Progenitor cell of endocrine pancreas (in vitro differentiated cells): ENCODE measurements at places on chromosomes 2 and 18. TPM values are rescaled to one million over a fixed set of nuclear protein-coding genes. Genes with fewer than 3 reads are reported as not detected.

GPR35 gene
- 5.8 and 6.5 TPM in 2 replicates for total RNA-seq

MC2R gene
- total RNA-seq = not detected in 2 replicates

COLEC12 gene
- total RNA-seq = 0.55 and 0.69 TPM in 2 replicates

NETO1 gene
- total RNA-seq = 52.4 and 57.5 TPM in 2 replicates

DNER gene
- 0.91 TPM in 2 replicates for total RNA-seq

HSBP1L1 gene
- total RNA-seq = 7.0 and 8.0 TPM in 2 replicates

ZC3H6 gene
- total RNA-seq = 7.3 and 7.8 TPM in 2 replicates

ANKRD23 gene
- total RNA-seq = 6.1 and 8.3 TPM in 2 replicates

CDH19 gene
- not detected in 2 replicates for total RNA-seq

DNA sequence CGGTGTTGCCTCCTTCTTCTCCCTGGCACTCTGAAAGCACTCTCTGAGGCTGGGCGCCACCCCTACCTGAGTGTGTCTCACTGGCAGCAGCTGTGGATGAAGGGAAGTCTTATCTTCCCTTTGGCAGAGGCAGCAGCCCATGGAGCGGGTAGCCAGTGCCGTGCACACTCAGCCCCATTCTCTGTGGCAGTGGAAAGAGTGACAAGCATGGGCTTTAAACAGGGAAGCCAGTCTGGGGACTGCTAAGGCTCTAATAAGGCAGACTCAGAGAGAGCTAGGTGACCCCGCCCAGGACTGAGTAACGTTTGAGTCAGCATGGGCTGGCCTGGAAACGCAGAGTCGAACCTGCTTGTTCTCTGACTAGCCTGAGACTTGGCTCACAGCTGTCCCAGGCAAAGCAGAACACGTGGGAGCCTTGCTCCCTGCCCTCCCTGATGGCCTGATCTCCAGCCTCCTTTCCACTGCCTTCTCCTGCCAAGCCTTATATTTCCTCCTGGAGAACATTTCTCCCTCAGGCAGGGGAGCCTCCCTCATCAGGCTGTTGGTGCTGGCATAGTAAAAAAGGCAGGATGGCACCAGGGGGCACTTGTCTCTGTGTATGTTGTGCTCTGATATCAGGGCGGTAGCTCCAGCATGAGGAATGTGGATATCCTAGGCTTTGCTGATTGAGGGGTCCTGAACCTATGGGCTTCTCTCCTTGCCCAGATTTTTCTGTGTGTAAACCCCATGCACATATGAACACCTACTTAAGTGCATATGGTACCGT lies 93.9 kb upstream of the LGALSL start:
- no peaks in the 10 kb centered on the region for H3K36me3 ChIP-seq
- peaks cover 13% of the 10 kb centered on the region for H3K4me1 ChIP-seq
- peaks cover 33% of the 10 kb centered on the region for H3K27me3 ChIP-seq
- H3K4me3 ChIP-seq = no peak overlapping the region

- no peak overlapping the region for H3K4me3 ChIP-seq
- H3K27ac ChIP-seq = no peak overlapping the region
- peaks cover 14% of the 10 kb centered on the region for H3K36me3 ChIP-seq
- H3K27me3 ChIP-seq = no peaks in the 10 kb centered on the region
- DNase-seq = peak; percentile 84
- H3K4me1 ChIP-seq = no peaks in the 10 kb centered on the region
Observed at GRCh38 chr2:238256594-238257104, 16.8 kb upstream of the HES6 start.

DNA sequence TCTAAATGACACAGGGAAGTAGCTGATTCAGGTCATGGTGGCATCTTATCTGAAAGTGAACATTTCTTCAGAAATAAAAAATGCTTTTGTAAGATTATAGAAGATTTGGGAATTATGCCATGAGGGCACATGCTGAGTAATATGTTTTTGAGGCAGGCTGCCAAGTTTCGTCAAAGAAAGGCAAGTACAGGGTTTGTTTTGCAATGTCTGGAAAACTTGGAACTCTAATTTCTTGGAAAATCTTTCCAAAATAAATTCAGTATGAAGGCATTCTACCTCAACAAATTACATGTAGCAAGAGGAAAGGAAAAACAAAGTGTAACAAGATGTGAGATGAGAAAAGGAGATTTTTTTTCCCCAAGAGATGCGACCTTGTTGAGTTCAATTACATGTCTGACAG lies 167.7 kb downstream of the PLCL1 start:
- H3K27me3 ChIP-seq = no peaks in the 10 kb centered on the region
- H3K4me1 ChIP-seq = peaks cover 9% of the 10 kb centered on the region
- no peak overlapping the region for H3K4me3 ChIP-seq
- peaks cover 24% of the 10 kb centered on the region for H3K36me3 ChIP-seq
- DNase-seq = no peak

- no peak overlapping the region for H3K4me3 ChIP-seq
- H3K27ac ChIP-seq = no peak overlapping the region
- peaks cover 44% of the 10 kb centered on the region for H3K27me3 ChIP-seq
- DNase-seq = no peak
- H3K36me3 ChIP-seq = no peaks in the 10 kb centered on the region
- H3K4me1 ChIP-seq = peaks cover 3% of the 10 kb centered on the region
Observed at GRCh38 chr2:144475044-144475443, 44.9 kb downstream of the ZEB2 start.

DNA sequence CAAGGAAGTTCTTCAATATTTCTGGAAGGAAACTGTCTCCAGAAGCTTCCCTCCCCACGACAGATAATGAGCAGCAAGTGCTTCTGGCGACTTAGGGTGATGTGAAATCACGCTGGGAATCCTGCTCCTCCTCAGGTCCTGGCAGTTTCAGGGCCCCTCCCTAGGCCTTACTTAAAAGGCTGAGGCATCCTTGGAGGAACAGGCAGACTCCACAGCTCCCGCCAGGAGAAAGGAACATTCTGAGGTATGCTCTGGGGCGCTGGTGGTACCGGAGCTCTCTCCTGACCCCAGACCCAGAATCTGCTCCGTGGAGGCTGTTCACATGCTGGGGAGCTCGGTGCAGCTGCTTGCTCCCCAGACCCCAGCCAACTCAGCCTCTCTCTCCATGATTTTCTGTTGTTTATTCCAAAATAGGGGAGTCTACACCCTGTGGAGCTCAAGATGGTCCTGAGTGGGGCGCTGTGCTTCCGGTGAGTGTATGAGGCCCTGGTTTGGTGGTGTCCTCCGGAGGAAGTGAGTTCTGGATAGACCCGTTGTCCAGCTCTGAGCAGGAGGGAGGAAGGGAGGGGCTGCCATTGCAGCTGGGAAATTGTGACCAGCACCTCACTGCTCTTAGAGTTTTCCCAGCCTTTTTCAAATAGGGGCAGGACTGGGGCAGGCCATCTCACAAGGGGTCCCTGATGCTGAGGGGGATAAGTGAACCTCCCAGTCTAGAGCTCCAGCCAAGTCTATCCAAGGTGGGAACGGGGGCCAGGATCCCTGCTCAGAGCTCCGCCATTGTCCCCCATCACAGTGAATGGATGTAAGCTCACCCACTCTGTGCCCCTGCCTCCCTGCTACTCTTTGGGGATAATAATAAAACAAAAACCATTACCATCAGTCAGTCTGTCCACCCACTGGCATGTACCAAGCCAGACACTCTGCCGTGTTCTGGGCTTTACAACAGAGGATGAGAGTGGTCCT lies at the start of gene IL36RN:
IL36RN (plus strand) TSS at position 201 of the 963 bp plus-strand sequence; CDS start at position 442, 241 bp downstream.
- peaks cover 16% of the 10 kb centered on the region for H3K27me3 ChIP-seq
- peaks cover 3% of the 10 kb centered on the region for H3K4me1 ChIP-seq
- H3K4me3 ChIP-seq = no peak within 1 kb of the TSS

- no peaks in the 10 kb centered on the region for H3K36me3 ChIP-seq
- DNase-seq = no peak
- no peaks in the 10 kb centered on the region for H3K4me1 ChIP-seq
- H3K27ac ChIP-seq = no peak overlapping the region
Observed at GRCh38 chr2:10873790-10874437, 37.8 kb upstream of the KCNF1 start.

DNA sequence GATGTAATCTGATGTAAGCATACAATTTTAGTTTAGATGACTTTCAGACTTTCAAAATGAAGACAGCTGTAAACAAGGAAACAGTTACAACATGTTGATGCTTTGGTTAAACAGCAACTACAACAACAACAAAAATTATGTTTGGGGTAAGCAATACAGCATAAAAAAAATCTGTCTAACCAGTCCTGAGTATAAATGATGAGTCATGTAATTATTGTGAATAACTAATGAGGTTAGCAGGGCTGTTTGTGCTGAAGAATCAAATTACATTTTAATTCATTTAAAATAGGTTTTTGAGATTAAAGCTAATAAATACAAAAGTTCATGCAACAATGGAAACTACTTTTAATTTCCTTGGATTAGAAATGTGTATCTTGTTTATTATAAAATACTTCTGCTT lies 266.9 kb downstream of the LRP1B start:
- no peak for DNase-seq
- H3K27ac ChIP-seq = no peak overlapping the region
- H3K27me3 ChIP-seq = no peaks in the 10 kb centered on the region
- no peaks in the 10 kb centered on the region for H3K36me3 ChIP-seq
- no peak overlapping the region for H3K4me3 ChIP-seq

DNA sequence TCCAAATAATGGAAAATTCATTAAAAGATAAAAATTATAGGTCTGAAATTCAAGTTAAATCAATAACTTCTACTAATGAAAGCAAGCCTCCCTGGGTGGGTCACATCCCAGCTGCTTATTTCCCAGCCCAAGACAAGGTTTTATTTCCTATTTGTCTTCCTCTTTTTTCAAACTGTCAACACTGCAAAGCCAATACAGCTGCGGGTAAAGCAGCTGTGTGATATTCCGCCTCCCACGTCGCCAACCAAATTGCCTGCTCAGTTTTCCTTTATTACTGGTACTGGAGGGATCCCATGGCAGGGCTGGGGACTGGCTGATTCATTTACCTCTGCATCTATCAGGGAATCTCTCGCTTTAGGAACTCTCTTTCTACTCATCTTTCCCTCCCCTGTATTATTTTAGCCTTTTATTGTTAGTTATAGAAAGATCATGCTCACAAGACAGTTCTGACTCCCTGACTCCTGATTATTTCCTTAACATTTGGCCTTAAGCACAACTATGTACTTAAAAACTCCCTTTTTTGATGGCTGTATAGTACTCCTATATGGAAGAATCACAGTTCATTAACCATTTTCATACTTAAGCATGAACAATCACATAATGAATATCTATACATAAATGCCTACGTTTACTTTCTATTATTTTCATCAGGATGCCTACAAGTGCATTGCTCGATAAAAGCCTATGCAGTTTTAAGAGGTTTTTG lies 253.1 kb downstream of the CDCA7 start:
- no peaks in the 10 kb centered on the region for H3K36me3 ChIP-seq
- peaks cover 10% of the 10 kb centered on the region for H3K4me1 ChIP-seq
- peak overlapping the region; percentile 3 for H3K27ac ChIP-seq
- no peak overlapping the region for H3K4me3 ChIP-seq
- no peak for DNase-seq

DNA sequence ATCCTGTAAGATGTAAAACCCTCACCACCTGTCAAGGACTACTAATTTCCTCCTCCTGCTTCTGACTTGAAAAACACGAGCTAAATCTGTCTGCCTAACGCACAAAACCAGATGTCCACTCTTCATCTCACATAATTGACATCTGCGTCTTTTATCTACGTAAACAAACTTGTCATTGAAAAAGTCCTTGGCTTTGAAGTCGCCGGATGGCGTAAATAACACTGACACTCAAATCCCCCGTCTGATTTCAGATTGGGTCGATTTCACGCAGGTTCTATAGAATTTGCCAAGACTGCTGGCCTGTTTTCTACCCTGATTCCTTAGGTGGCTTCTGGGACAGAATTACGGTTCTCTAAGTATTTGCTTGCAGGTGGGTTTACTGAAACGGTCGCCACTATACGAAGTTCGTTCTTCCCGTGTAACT lies 539 bp upstream of the MOB4 start:
- H3K27ac ChIP-seq = peak overlapping the region; percentile 99
- DNase-seq = no peak
- peaks cover 14% of the 10 kb centered on the region for H3K36me3 ChIP-seq
- H3K4me1 ChIP-seq = peaks cover 15% of the 10 kb centered on the region
- peak overlapping the region; percentile 88 for H3K4me3 ChIP-seq
- H3K27me3 ChIP-seq = no peaks in the 10 kb centered on the region

- H3K27me3 ChIP-seq = no peaks in the 10 kb centered on the region
- no peaks in the 10 kb centered on the region for H3K4me1 ChIP-seq
- peaks cover 21% of the 10 kb centered on the region for H3K36me3 ChIP-seq
- no peak for DNase-seq
- H3K27ac ChIP-seq = no peak overlapping the region
- H3K4me3 ChIP-seq = no peak overlapping the region
Observed at GRCh38 chr2:39265315-39265714, 21.5 kb upstream of the CDKL4 start.

- H3K27me3 ChIP-seq = no peaks in the 10 kb centered on the region
- peaks cover 2% of the 10 kb centered on the region for H3K36me3 ChIP-seq
- H3K4me1 ChIP-seq = peaks cover 15% of the 10 kb centered on the region
- H3K4me3 ChIP-seq = no peak overlapping the region
- H3K27ac ChIP-seq = no peak overlapping the region
Observed at GRCh38 chr2:60297296-60298005, 256.0 kb downstream of the BCL11A start.

- no peaks in the 10 kb centered on the region for H3K36me3 ChIP-seq
- no peak overlapping the region for H3K4me3 ChIP-seq
- H3K4me1 ChIP-seq = no peaks in the 10 kb centered on the region
- no peak overlapping the region for H3K27ac ChIP-seq
- DNase-seq = no peak
- no peaks in the 10 kb centered on the region for H3K27me3 ChIP-seq
Observed at GRCh38 chr2:109457794-109458193, 156.0 kb downstream of the SEPTIN10 start.

GRCh38 chr18:4888251-4889040 lies 308.6 kb downstream of the AKAIN1 start:
- DNase-seq = no peak
- H3K36me3 ChIP-seq = peaks cover 1% of the 10 kb centered on the region
- H3K4me1 ChIP-seq = no peaks in the 10 kb centered on the region
- H3K4me3 ChIP-seq = no peak overlapping the region
- H3K27ac ChIP-seq = no peak overlapping the region

DNA sequence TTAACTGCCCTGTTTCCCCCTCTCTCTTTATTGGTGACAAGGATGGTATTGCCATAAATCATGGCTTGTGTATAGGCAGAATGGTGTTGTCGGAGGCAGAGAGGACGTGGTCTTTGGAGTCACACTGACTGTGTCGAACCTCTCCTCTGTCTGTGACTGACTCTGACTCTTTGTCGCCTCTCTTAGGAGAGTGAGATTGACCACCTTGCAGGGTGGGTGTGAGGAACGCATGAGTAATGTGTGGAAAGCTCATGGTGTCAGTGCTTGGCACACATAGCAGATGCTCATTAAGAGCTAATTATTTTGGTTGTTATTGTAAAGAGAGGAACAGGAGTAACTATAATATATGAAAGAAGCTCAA lies 145.6 kb downstream of the TTC27 start:
- H3K4me1 ChIP-seq = peaks cover 8% of the 10 kb centered on the region
- H3K4me3 ChIP-seq = no peak overlapping the region
- peaks cover 2% of the 10 kb centered on the region for H3K36me3 ChIP-seq
- no peak overlapping the region for H3K27ac ChIP-seq
- DNase-seq = no peak

- H3K36me3 ChIP-seq = peaks cover 2% of the 10 kb centered on the region
- DNase-seq = no peak
- H3K4me3 ChIP-seq = no peak overlapping the region
- H3K4me1 ChIP-seq = peaks cover 19% of the 10 kb centered on the region
- H3K27me3 ChIP-seq = no peaks in the 10 kb centered on the region
Observed at GRCh38 chr2:203444738-203445137, 90.4 kb downstream of the RAPH1 start.
